PC-3 (cell line): ENCODE measurements at places on chromosomes 13 and 19.

DNA sequence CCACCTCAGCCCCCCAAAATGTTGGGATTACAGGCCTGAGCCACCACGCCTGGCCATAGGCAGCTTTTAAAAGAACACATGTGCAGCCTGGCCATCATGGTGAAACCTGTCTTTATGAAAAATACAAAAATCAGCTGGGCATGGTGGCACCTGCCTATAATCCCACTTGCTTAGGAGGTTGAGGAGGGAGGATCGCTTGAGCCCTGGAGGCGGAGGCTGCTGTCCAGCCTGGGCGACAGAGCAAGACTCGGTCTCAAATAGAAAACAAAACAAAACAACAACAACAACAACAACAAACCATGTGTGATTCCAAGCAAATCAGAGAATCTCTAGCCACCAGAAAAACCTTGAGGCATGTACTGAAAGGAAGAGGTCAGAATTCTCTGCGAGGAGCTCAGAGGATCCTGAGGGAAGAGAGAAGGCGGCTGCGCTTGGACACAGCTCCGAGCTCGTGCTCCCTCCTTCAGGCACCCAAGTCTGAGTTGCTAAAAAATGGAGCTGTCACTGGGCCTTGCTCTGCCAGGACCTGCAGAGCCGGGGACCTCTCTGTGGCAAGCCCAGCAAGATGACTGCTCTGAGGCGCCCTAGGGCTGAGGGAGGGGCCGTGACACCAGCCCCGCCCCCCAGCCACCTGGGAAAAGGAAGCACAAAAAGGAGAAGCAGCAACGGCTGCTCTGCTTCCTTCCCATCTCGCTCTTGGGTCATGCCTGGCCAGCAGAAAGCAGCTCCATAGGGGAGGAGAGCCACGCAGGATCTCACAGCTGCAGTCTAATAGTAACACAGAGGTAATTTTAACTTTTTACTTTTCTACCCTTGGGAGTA is at the start of gene ARL11:
ARL11 (plus strand) TSS at position 677 of the 822 bp plus-strand sequence. CDS start 1,941 bp downstream, outside the sequence.
- no peak within 1 kb of the TSS for H3K4me3 ChIP-seq
- H3K4me1 ChIP-seq, result no peaks in the 10 kb centered on the region
- no peaks in the 10 kb centered on the region for H3K27me3 ChIP-seq

GRCh38 chr13:98328511-98328910 is 151.4 kb upstream of the RNF113B start:
- no peak overlapping the region for H3K27ac ChIP-seq
- H3K36me3 ChIP-seq, result no peaks in the 10 kb centered on the region
- DNase-seq, result no peak
- H3K4me3 ChIP-seq, result no peak overlapping the region
- no peaks in the 10 kb centered on the region for H3K4me1 ChIP-seq

GRCh38 chr13:87837946-87838345 is 166.8 kb downstream of the SLITRK5 start:
- DNase-seq, result no peak
- H3K4me1 ChIP-seq, result no peaks in the 10 kb centered on the region
- no peak overlapping the region for H3K27ac ChIP-seq
- H3K36me3 ChIP-seq, result no peaks in the 10 kb centered on the region

DNA sequence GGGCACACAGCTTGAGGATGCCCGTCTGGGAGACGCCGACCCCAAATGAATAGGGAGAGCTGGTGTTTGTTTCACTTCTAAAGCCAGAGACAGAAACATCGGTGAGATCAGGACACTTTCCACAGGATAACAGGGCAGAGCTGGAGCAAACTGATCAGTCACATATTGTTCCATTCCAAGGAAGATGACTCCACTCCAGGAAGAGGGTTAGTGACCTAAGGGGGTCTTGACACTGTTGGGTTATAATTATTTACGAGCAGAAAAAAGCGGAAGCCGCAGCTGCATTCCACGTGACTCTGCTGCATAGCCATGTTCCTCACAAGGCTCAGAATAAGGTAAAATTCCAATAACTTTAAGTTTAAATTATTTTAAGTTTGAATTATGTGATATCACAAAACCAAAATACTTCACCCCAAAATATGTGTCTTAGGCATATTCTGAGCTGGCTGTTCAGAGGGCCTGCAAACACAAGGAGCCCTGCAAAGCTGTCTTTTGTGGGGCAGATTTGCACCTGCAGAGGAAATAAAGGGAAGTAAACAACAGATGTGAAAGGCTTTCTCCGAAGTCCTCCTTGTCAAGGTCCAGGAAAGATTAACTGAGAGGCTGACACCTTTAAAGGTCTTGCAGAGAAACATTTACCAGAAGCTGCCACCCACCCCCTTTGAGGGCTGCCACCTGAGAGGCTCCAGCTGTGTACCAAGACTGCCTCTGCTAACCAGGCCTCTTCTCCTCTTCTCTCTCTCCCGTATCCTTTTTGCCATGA is 819.2 kb downstream of the UQCRFS1 start:
- DNase-seq, result no peak
- no peaks in the 10 kb centered on the region for H3K4me1 ChIP-seq
- no peaks in the 10 kb centered on the region for H3K27me3 ChIP-seq
- H3K27ac ChIP-seq, result no peak overlapping the region
- H3K36me3 ChIP-seq, result no peaks in the 10 kb centered on the region
- H3K4me3 ChIP-seq, result no peak overlapping the region

DNA sequence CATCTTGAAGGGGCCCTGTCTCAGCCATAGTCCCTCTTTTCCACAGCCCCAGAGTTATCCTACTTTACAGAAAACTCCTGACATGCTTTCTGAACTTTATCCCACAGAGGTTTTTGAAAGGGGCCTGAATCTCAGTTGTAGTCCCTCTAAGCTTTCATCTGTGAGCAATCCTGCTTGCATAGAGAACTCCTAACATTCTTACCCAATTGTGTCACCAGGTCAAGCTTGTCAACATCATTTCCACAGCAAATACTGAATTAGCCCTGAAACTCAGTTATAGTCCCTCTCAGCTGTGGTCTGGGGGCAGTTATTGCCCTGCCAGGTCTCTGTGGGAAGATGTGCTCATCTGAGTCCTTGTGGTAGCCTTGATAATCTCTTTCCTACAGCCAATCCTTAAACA is 2190.3 kb upstream of the PCDH20 start:
- H3K27ac ChIP-seq, result no peak overlapping the region
- no peak overlapping the region for H3K4me3 ChIP-seq
- no peaks in the 10 kb centered on the region for H3K4me1 ChIP-seq
- no peak for DNase-seq

- no peak overlapping the region for H3K27ac ChIP-seq
- peaks cover 18% of the 10 kb centered on the region for H3K4me1 ChIP-seq
- no peaks in the 10 kb centered on the region for H3K36me3 ChIP-seq
- H3K4me3 ChIP-seq, result no peak overlapping the region
- DNase-seq, result peak; percentile 31
- no peaks in the 10 kb centered on the region for H3K27me3 ChIP-seq
Observed at GRCh38 chr13:101341464-101341863, 74.8 kb downstream of the NALCN start.

DNA sequence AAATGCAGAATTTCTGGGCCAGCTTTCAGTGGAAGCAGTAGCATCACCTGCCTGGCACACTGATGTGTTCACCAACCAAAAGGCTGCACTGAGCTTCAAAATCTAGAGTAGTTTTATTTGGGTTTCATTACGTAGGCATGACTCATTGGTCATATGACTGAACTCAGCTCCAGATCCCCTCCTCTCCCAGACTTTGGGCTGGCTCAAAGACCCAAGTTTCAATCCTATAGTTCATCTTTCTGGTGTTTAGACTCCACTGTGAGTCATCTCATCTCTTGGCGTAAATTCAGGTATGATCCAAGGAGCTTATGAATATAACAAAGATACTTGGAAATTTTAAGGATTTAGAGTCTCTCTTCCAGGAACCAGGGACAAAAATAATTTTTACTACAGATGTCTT is 17.7 kb downstream of the ZMYM5 start:
- H3K4me3 ChIP-seq, result no peak overlapping the region
- H3K27me3 ChIP-seq, result no peaks in the 10 kb centered on the region
- H3K4me1 ChIP-seq, result peaks cover 17% of the 10 kb centered on the region

GRCh38 chr19:10805758-10806247 is 30.2 kb downstream of the TMED1 start:
- no peak for DNase-seq
- peaks cover 56% of the 10 kb centered on the region for H3K36me3 ChIP-seq
- H3K27ac ChIP-seq, result no peak overlapping the region
- peaks cover 10% of the 10 kb centered on the region; the same call in 1 of the 2 replicates for H3K4me1 ChIP-seq

DNA sequence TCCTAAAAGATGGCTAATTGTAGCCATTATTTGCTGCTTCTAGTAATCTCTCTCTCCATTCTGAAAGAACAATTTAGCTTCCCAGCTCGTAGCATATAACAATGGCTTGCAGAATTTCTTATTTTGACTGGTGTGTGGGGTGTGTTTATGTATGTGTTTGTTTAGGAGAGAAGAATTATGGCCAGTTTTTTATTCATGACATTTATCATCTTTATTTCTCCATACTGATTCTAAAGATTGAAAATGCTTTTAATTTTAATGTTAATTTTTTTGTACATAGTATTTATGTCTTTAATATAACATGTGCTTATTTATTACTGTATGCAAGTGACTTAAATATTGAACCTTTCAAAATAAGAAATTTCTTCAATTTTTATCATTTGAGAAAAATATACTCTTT is 115.8 kb upstream of the TMTC4 start:
- no peak for DNase-seq
- H3K27ac ChIP-seq, result no peak overlapping the region
- H3K4me1 ChIP-seq, result no peaks in the 10 kb centered on the region
- H3K36me3 ChIP-seq, result no peaks in the 10 kb centered on the region
- H3K4me3 ChIP-seq, result no peak overlapping the region

GRCh38 chr19:3036119-3036976 is 7.3 kb upstream of the TLE2 start:
- peak overlapping the region; percentile 85 for H3K4me3 ChIP-seq
- no peaks in the 10 kb centered on the region for H3K36me3 ChIP-seq
- DNase-seq, result peak; percentile 84
- peaks cover 13% of the 10 kb centered on the region for H3K4me1 ChIP-seq

- H3K4me3 ChIP-seq, result no peak overlapping the region
- H3K36me3 ChIP-seq, result no peaks in the 10 kb centered on the region
- no peaks in the 10 kb centered on the region for H3K27me3 ChIP-seq
Observed at GRCh38 chr13:23642110-23642509, 71.9 kb downstream of the TNFRSF19 start.

DNA sequence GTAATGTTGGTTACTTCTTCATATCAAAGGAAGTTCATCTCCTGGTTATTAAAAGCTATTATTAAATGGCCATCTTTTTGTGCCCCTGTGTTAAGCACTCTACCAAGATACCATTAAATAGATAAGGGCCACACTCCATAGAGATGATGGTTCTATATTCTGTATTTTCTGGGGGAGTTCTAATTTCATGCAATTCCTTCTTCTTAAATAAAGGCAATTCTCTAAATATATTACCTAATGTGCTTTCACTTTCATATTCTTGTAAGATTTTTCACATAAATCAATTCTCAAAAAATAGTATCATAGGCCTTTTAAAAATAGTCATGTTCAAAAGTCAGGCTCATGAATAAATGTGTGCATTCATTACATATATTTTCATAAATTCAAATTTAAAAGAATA is 47.0 kb upstream of the USPL1 start:
- H3K36me3 ChIP-seq, result no peaks in the 10 kb centered on the region
- peaks cover 22% of the 10 kb centered on the region for H3K4me1 ChIP-seq
- no peak overlapping the region for H3K4me3 ChIP-seq
- H3K27ac ChIP-seq, result no peak overlapping the region

- no peak for DNase-seq
- no peak overlapping the region for H3K27ac ChIP-seq
- no peak overlapping the region for H3K4me3 ChIP-seq
- H3K27me3 ChIP-seq, result no peaks in the 10 kb centered on the region
- H3K36me3 ChIP-seq, result no peaks in the 10 kb centered on the region
Observed at GRCh38 chr19:31985001-31985605, 360.3 kb upstream of the ZNF507 start.

GRCh38 chr19:54390942-54391577 is 24.2 kb upstream of the TTYH1 start:
- H3K36me3 ChIP-seq, result no peaks in the 10 kb centered on the region
- peaks cover 3% of the 10 kb centered on the region; the same call in 1 of the 2 replicates for H3K4me1 ChIP-seq
- no peak overlapping the region for H3K27ac ChIP-seq
- DNase-seq, result peak; percentile 69
- H3K27me3 ChIP-seq, result peaks cover 47% of the 10 kb centered on the region

DNA sequence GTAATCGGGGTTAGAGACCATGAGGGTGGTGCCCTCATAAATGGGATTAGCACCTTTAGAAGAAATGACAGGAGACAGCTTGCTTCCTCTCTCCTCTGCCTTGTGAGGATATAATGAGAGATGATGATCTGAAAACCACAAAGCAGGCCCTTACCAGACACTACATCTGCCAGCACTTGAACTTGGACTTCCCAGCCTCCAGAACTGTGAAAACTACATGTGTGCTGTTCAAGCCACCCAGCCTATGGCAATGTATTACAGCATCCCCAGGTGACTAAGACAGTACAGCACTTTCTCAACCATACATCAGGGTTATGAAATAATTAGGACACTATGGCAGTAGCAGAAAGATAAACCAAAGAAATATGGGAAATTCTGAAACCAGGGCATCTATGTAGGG is 7.4 kb downstream of the ZNF564 start:
- no peaks in the 10 kb centered on the region for H3K4me1 ChIP-seq
- H3K36me3 ChIP-seq, result peaks cover 82% of the 10 kb centered on the region

- no peaks in the 10 kb centered on the region for H3K27me3 ChIP-seq
- peak overlapping the region; percentile 64 for H3K4me3 ChIP-seq
- DNase-seq, result peak; percentile 70
Observed at GRCh38 chr19:43700395-43701000, 15.4 kb upstream of the IRGC start.

GRCh38 chr13:79440958-79441528 is 35.0 kb upstream of the RBM26 start:
- no peaks in the 10 kb centered on the region for H3K27me3 ChIP-seq
- no peaks in the 10 kb centered on the region for H3K36me3 ChIP-seq
- no peak for DNase-seq
- no peak overlapping the region for H3K4me3 ChIP-seq
- H3K27ac ChIP-seq, result no peak overlapping the region

- peaks cover 92% of the 10 kb centered on the region for H3K4me1 ChIP-seq
- H3K4me3 ChIP-seq, result no peak overlapping the region; the same call in 1 of the 2 replicates
- no peaks in the 10 kb centered on the region for H3K27me3 ChIP-seq
- peak overlapping the region; percentile 99 for H3K27ac ChIP-seq
- no peak for DNase-seq
Observed at GRCh38 chr19:38655148-38655824, 7.8 kb downstream of the ACTN4 start.

- H3K27me3 ChIP-seq, result no peaks in the 10 kb centered on the region
- H3K4me1 ChIP-seq, result peaks cover 37% of the 10 kb centered on the region
- peaks cover 20% of the 10 kb centered on the region for H3K36me3 ChIP-seq
- H3K4me3 ChIP-seq, result peak overlapping the region; percentile 69
- peak overlapping the region; percentile 78 for H3K27ac ChIP-seq
- DNase-seq, result peak; percentile 4
Observed at GRCh38 chr13:27425158-27425917, 919 bp downstream of the GTF3A start.

DNA sequence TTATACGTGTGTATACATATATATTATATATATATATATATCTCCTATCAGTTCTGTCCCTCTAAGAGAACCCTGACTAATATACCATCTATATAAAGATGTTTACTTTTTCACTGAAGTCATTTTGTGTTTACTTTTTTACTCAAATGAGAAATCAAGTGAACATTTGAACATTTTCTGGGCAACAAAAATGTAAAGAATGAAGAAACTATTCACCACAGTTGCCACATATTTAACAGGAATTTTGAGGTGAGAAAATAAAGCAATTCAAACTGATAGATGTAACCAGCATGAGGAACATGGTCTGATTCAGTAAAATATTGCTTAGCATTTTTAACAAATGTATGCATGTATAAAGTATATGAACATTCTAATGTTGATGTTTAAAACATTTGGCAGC is 299.2 kb upstream of the KLHL1 start:
- H3K27me3 ChIP-seq, result no peaks in the 10 kb centered on the region
- peaks cover 24% of the 10 kb centered on the region for H3K4me1 ChIP-seq
- peak overlapping the region; percentile 52 for H3K27ac ChIP-seq
- no peaks in the 10 kb centered on the region for H3K36me3 ChIP-seq
- H3K4me3 ChIP-seq, result peak overlapping the region; percentile 21; the same call in 1 of the 2 replicates
